CD14-positive monocyte (primary cell): ENCODE measurements at places on chromosomes 16 and 17.

DNA sequence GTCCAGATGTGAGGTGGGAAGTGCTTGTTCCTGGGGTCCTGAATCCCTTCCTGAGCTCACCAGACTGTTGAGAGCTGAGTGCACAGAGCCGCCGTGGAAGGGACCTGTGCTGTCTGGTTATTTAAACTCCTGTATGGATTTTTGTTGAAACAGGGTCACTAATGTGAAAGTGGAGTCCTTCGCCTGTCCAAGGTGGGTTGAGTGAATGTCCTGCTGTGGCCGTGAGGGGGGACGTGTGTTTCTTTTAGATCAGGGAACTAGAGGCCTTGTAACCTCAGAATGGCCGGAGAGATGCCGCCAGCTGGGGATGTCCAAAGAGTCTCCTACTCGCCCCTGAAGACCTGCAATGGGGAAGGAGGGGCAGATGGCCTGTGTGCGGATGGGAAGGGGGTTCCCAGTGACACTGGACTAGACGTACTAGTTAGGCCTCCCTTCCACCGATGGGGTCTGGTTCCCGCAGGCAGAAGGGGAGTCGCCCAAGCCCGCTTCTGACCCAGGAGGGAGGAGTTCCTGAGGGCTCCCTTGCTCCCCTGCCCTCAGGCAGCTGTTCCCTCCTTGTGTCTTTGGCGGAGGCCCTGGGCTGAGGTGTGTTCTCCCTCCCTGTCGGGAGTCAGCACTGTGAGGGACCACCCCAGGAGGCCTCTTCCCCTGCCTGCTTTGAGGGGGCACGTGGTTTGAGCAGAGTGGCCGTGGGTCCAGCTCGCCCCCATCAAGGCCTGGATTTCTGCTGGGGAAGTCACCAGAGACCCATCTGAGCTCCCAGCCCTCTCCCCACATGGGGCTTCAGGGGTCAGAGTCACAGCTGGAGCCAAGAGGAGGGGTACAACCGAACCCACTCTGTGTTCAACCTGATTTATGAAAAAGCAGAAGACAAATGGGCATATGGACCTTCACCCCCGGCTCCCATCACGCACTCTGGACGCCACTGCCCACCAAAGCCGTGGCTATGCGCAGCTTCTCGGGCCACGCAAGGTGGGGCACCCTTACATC, 30.9 kb downstream of the OR1D5 start:
- DNase-seq = no peak

- DNase-seq = no peak
Measured at GRCh38 chr17:76834870-76835269, 33.3 kb upstream of the MGAT5B start.

- no peak for DNase-seq
Measured at GRCh38 chr17:9151091-9151490, 129.8 kb downstream of the NTN1 start.

- no peak for DNase-seq
Measured at GRCh38 chr17:63533433-63534077, 10.4 kb downstream of the KCNH6 start.

- no peak for DNase-seq
Measured at GRCh38 chr17:64327201-64327930, 63.3 kb downstream of the PECAM1 start.

DNA sequence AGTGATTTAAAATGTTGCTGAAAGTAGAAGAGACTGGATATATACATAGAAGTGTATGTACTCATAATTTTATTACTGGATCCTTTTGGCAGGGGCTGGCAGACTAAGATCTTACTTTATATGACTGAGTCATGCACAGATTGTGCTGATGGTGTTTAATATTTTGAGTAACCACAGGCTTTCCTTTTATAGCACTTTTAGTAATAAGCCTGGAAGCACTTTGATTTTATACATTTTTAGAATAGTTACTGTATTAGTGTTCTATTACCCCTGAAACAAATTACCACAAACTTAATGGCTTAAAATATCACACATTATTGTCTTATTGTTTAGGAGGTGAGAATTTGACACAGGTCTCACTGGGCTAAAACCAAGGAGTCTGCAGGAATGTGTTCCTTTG, 113.4 kb upstream of the CDH8 start:
- DNase-seq = no peak

DNA sequence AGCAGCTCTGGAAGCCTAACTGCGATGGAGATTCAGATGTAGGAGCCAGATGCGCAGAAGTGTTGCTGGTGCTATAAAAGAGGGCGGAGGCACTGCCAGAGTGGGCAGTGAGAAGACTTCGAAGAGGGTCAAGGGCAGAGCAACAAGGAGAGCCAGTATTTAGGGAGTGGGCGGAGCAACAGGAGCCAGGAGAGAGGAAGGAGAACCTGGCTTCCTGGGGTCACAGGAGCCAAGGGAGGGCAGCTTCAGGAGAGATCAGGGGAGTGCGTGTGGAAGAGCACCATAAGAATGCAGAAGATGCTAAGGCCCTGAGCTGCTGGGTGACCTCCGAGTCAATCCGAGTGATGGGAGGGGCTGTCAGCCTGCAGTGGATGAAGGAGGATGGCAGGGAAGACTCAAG, 14.4 kb upstream of the MRPS23 start:
- DNase-seq = no peak

DNA sequence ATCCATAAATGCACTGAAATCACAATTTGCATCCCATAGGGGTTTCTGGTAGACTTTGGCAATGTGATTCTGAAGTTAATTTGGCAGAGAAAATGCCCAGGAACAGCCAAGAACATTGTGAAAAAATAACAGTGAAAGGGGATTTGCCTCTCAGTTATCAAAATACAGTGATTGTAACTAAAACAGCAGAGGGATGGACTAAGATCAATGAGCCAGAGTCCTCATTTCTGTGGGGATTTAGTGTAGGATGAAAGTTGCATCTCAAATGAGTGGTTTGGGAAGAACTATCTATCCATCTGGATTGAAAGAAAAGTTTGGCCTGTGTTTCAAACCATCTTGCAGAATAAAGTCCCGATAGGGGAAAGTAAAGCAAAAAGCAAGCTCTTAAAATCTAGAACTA, 28.1 kb downstream of the MYBBP1A start:
- DNase-seq = no peak

DNA sequence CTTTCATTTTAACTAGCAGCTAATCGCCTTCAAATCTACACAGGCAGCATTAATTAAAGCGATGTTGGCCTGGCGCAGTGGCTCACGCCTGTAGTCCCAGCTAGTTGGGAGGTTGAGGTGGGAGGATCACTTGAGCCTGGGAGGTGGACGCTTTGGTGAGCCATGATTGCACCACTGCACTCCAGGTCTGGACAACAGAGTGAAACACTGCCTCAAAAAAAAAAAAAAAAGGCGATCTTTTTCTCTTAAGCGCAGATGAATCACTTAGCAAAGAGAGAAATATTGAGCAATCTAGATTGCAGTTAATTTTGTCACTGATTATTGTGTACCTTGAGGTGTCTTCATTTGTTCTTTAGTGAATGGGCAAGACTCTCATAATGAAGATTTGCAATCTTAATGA, 12.4 kb downstream of the SNTB2 start:
- no peak for DNase-seq

DNA sequence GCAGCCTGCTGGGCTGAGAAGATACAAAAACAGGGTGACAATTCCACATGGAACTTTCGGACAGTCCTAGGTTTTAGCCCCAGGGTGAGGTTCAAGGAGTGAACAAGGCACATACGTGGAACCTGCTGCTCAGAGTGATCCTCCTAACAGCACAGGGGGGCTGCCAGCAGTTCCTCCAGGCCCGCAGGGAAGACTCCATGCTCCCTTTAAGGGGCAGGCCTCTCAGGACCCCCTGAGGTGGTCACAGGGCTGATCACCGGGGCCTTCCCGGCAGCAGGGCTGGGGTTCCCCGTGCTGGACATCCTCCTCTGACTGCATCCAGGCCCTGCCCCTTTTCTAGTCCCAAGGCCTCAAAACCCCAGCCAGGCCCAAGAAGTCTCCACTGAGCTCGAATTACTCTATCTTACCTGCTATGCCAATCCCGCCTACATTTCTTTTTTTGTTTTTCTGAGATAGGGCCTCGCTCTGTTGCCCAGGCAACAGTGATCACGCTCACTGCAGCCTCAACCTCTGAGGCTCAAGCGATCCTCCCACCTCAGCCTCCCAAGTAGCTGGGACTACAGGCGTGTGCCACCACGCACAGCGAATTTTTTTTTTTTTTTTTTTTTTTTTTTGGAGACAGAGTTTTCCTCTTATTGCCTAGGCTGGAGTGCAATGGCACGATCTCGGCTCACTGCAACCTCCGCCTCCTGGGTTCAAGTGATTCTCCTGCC, 10.4 kb downstream of the CANT1 start:
- DNase-seq = no peak

GRCh38 chr17:876272-876671, 94.1 kb downstream of the MRM3 start:
- no peak for DNase-seq
